ENCODE measurements at places on chromosomes 5 and 9. TPM values are rescaled to one million over a fixed set of nuclear protein-coding genes. Genes with fewer than 3 reads are reported as not detected.

- no peak for DNase-seq
Observed at GRCh38 chr5:68021916-68022315, 193.6 kb upstream of the PIK3R1 start.

The OMD gene
- 4.8 TPM for total RNA-seq

DNA sequence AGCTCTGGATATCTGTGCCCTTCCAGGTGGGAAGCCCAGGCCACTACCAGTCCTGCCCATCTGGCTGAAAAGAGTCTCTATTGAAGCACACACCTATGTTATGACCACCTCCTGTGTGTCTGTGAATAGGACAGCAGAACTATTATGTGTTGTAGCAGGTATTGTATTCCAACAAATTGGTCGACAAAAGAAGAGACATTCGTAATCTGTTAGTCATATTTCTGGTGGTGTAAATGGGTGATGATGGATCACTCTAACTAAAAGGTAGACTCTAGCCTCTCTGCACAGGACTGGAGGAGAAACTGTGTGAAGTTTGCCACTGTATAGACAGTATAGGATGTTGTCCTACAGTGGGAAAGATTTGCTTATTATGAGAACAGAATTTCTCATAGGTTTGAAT lies 416.1 kb downstream of the TMEM38B start:
- no peak for DNase-seq

The GM2A gene
- 38.1 TPM for total RNA-seq

The SERINC5 gene
- total RNA-seq, result 87.2 TPM

GRCh38 chr5:131430794-131431193 lies 166.9 kb downstream of the CDC42SE2 start:
- DNase-seq, result no peak

All from mucosa of gallbladder (tissue), 1 donor.